Activated CD8-positive, alpha-beta memory T cell treated with anti-CD3 and anti-CD28 coated beads, Interleukin-2, amount 50 U/mL, for 4 hours (primary cell): ENCODE measurements at places on chromosomes 4 and X.

DNA sequence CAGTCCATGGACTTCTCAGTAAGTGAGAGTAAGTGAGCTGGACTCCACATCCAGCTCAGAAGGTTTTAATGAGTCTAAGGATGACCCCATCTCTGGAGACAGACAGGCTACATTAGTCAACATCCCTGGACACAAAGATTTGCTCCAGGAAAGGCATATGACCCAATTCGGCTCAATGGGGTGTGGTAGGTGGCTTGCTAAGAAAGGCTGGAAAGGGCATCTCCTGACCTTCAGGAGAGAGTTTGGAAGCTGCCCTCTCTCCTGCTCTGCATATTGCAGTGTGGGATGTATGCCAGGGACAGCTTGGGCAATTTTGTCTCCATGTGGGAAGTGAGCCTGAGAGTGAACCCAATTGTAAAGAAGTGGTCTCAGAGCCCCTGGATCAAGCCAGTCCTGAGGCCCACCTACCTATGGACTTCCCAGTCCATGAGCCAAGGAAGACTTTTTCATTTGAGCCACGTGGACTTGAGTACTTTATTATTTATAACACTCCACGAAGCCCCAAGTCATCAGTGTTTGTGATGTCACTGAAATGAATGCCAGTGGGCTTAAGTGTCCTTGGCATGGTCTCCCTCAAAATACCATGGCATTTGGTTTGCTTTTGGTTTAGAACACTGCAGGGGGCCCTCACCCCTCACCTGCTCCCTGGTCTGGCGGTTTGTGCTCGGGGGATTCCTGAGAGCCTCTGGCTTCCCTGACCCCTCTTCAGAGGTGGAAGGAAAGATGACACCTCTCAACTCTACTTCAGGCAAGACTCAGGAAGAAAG is 10.4 kb upstream of the ABLIM2 start:
- no peak for DNase-seq

DNA sequence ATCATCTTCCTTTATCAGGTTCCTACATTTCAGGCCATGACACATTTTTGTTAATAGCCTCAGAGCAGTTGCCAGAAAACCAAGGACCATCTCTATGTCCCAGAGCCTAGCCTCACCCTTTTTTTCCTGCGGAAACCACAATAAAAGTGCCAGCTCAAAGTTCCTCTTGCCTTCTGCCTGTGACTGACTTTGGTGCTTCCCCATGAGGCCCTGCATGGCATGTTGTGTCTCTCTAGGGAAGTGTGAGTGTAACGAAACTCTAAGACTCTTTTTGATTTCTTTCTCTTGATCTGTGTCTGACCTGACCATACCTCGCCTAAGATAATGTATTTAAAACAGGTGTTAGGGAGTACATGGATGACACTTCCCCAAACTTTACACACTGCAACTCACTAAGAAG is 642.3 kb upstream of the BOD1L1 start:
- DNase-seq = no peak

DNA sequence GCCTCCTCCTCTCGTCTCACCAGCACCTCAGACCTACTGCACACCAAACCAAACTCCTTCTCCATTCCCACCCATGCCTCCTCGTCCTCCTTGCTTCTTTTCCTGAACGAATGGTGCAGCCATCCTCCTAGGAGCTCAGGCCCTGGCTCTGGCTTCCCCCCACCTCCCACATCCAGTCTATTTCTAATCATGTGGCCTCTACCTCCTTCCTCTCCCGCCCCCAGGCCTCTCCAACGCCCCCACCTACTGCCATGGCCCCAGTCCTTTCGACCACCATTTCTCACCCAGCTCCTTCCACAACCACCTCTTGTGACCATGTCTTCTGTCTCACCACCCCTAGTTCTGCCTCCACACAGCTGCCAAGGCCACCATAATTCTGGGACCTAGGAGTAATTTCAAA is 127.1 kb downstream of the PJA1 start:
- no peak for DNase-seq

DNA sequence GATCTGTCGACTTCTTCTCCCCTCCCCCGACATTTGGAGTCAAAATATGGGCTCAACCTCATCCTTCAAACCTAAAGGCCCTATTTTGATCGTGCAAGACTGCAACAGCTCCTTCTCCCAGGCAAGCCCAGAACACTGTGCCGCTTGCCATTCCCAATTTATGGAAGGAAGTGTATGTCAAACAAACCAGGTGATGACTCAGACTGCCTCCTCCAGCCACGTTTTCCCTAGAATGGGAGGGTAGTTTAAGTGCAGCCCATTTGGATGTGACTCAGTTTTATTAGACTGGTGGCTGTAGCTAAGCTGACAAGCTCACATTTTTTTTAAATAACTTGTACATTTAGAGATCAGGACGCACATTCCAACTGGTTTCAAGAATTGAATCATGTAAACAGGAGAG is 570.4 kb upstream of the DIPK2B start:
- DNase-seq = no peak

DNA sequence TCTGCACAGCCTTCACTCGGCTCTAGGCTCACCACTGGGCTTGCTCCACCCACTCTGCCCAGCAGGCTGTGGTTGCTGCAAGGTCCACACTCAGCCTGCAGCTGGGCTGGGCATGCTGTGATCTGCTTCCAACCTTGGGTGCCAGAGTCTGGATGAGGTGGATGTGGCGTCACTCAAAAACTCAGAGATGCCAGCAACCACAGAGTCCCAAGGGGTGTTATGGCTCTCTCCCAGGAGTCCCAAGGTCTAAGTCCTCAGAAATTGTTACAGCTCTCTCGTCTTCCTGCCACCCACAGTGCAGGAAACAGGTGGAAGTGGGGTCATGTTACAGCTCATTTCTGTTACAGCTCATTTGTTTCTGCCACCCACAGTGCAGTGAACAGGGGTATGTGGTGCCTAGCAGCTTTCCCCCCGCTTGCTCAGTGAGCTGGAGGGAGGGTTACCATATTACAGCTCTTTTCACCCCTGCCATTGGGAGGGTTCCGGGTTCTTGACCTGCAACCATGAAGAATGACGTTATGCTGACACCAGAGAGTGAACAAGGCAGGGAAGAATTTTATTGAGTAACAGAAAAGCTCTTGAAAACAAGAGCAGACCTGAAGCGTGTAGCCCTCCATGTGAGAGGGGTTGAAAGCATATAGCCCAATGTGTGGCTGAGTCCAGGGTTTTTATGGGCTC is 893.9 kb downstream of the PCDH7 start:
- no peak for DNase-seq

GRCh38 chr4:99683895-99684294 is 26.3 kb upstream of the C4orf54 start:
- DNase-seq = no peak

- DNase-seq = no peak
Observed at GRCh38 chr4:121011780-121012340, 60.5 kb downstream of the NDNF start.

- DNase-seq = no peak
Observed at GRCh38 chr4:17194586-17194985, 296.1 kb upstream of the LDB2 start.

- DNase-seq = no peak
Observed at GRCh38 chr4:160848489-160848888, 1315.3 kb downstream of the FSTL5 start.

GRCh38 chr4:189261475-189261874 is 679.2 kb upstream of the FRG1 start:
- no peak for DNase-seq

- DNase-seq = no peak
Observed at GRCh38 chr4:26122690-26123089, 198.1 kb upstream of the RBPJ start.

- DNase-seq = no peak
Observed at GRCh38 chr4:66556651-66557278, 886.5 kb upstream of the EPHA5 start.

DNA sequence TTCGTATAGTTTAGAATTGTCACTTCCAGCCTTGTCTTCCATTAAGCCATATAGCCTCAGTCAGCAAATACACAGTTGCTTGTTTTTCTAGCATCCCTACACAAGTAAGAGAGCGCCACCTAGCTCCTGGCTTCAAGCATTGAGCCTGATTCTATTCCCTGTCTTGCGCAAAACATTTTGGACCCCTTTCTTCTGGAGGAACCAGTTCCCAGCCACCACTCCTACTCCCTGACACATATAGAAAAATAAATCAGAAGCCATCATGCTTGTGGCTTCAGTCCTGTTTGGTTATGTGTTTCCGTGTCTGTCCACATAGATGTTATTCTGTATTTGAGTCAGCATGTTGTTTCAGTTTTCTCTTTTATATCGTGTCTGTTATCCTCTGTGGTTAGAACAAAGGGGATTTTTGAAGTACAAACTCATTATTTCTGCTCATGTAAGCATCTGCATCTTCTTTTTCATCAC is 59.9 kb downstream of the GK start:
- DNase-seq = peak; percentile 20

DNA sequence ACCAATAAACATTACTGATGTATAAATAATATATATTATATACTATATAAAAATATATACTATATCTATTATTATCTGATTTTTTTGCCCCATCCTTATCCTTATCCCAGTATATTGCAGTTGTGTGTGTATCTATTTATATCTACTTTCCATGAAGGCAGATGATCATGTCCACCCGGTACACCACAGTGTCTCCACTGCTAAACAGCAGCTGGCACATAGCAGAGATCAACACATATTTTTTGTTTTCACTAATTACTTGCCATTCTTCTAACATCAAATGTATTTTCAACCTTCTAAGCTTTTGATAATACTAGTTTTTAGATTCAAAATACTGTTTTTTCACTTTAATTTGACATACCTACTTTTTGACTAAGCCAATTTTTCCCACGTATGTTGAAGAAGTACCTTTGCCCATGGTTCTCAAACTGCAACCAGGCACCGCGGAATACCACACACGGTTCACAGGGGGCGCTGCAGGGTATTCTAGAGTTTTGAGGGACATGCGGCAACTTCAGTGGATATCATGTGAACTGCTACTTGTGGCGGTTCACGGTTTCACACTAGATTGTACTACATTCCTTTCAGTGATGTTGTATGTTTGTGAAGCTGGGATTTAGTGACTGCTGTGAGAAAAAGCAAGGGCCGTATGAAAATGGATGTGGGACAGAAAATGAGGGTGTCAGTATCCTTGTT is 182.5 kb upstream of the NPY2R start:
- DNase-seq = no peak

DNA sequence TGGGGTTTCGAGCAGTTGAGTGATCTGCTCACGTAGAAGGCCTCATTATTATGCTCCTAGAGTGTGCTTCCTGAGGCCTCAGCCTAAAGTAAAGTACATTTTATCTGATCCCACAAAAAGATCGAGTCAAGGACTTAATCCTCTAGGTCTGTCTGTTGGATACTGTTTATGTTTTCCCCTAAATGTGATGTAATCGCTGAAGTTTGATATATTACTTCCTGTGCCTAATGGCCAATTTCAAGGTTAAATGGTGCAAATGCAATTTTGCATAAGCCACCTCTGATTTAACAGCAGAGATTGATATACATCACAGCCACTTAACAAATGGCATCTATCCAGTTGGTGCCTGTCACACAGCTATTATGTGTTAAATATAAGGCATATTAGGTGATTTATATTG is 19.4 kb upstream of the SERTM2 start:
- no peak for DNase-seq
